Femur (tissue), 1 donor: ENCODE measurements at places on chromosomes 13 and 19.

- DNase-seq = no peak
Observed at GRCh38 chr19:7846155-7846646, 16.2 kb downstream of the EVI5L start.

- no peak for DNase-seq
Observed at GRCh38 chr13:105925496-105925895, 610.0 kb downstream of the EFNB2 start.

- DNase-seq = no peak
Observed at GRCh38 chr13:44171156-44171555, 202.5 kb upstream of the SERP2 start.

- DNase-seq = peak; percentile 86
Observed at GRCh38 chr13:113083402-113084061, 22.1 kb upstream of the F7 start.
